ENCODE measurements at places on chromosomes 2 and 18.

GRCh38 chr2:42930025-42930581, 137.7 kb upstream of the HAAO start:
- no peak for DNase-seq

- no peak for DNase-seq
These were observed 148.8 kb upstream of the ZNF236 start for GRCh38 chr18:76673281-76674185.

- no peak for DNase-seq
These were observed 111.9 kb downstream of the MRO start for GRCh38 chr18:50707855-50708469.

GRCh38 chr2:144085016-144085415, 434.9 kb downstream of the ZEB2 start:
- no peak for DNase-seq
